Urinary bladder (tissue), 4 donors: ENCODE measurements at places on chromosomes 1 and 21. TPM values are rescaled to one million over a fixed set of nuclear protein-coding genes. Genes with fewer than 3 reads are reported as not detected.

GRCh38 chr1:196774603-196775002, at the start of gene CFHR3:
CFHR3 (plus strand) TSS chr1:196774840; CDS start chr1:196774887, 47 bp downstream.
- DNase-seq, result no peak

- DNase-seq, result no peak
Observed at GRCh38 chr1:167457936-167458584, 60.3 kb downstream of the CD247 start.

DNA sequence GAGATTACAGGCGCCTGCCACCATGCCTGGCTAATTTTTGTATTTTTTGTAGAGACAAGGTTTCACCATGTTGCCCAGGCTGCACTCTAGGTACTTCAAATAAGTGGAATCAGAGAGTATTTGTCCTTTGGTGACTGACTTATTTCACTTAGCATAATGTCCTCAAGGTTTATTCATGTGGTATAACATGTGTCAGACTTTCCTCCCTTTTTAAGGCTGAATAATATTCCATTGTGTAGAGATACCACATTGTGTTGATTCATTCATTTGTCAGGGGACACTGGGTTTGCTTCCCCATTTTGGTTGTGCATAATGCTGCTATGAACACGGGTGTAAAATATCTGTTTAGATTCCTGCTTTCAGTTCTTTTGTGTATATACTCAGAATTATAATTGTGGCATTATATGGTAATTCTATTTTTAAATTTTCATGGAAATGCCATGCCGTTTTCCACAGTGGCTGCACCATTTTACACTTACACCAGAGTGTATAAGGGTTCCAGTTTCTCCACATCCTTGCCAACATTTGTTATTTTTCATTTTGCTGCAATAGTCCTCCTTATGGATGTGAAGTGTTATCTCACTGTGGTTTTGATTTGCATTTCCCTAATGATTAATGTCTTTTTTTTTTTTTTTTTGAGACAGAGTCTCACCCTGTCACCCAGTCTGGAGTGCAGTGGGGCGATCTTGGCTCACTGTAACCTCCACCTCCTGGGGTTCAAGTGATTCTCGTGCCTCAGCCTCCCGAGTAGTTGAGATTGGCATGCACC, 35.1 kb downstream of the IL6R start:
- DNase-seq, result no peak

- no peak for DNase-seq
Observed at GRCh38 chr1:75396745-75397144, 214.2 kb downstream of the SLC44A5 start.

DNA sequence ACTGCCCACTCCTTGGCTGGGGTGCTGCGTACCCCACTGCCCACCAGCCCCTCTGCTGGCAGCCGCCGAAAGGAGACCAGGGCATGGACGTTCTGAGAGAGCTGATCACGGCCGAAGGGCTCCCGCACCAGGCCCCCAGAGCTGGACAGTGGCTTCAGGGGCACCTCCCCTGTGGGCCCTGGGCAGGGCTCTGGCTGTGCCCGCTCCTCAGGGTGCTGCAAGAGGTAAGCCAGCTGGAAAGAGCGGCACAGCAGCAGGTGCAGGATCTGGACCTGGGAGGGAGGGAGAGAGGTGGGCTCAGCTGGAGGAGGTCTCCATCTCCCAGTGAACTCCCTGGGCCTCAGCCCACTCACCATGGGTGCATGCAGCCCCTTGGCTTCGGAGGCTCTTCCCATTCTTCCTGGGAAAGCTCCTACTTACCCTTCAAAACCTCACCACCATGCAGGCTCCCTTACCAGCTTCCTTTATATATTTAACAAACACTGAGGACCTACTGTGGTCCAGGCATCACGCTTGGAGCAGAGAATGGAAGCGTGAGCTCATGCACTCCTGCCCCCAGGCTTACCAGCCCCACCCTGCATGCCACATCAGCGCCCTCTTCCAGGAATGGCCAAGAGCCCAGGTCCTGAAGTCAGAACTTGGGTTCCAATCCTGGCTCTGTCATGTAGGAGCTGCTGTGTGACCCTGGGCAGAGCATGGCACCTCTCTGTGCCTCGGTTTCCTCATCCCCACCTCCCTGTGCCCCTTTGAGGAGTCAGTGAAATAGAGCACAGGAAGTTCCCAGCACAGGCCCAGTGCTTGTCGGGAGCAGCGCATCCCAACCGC, 6.8 kb upstream of the KIF17 start:
- no peak for DNase-seq

CTPS1 gene
- 43.8 TPM for polyA plus RNA-seq

- DNase-seq, result no peak
Observed at GRCh38 chr1:89516055-89516454, 8.6 kb upstream of the LRRC8B start.

DNA sequence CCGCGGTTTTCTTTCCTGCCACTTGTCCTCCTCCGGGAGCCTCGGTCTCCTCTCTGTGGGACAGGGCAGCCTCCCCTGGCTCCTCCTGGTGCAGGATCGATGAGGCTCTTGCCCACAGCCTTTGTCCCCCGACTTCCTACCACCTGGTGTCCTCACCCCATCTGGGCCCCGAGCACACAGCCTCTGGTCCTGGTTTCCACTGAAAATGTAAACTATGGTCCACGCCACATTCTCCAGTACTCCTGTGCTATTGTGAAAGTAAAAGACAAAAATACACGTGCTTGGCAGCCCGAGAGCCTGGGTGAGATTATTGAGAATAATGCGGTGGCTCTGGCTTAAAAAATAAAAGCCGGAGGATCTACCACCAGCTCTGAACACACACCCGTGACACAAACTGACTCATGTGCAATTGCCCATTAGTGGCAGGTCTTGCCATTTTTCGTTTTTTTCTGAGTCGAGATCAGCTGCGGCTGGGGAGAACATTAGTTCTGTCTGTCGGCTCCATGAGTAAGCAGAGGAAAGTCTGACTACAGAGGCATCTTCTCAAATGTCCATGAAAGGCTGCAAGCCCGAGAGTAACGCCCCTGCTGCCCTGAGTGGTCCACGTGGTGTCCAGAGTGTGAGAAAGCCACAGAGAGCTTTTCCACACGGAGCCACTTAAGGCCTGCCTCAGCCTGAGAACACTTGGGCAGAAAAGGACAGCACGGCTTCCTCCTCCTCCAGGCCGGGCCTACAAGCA, 5.7 kb upstream of the COL6A2 start:
- no peak for DNase-seq

DNA sequence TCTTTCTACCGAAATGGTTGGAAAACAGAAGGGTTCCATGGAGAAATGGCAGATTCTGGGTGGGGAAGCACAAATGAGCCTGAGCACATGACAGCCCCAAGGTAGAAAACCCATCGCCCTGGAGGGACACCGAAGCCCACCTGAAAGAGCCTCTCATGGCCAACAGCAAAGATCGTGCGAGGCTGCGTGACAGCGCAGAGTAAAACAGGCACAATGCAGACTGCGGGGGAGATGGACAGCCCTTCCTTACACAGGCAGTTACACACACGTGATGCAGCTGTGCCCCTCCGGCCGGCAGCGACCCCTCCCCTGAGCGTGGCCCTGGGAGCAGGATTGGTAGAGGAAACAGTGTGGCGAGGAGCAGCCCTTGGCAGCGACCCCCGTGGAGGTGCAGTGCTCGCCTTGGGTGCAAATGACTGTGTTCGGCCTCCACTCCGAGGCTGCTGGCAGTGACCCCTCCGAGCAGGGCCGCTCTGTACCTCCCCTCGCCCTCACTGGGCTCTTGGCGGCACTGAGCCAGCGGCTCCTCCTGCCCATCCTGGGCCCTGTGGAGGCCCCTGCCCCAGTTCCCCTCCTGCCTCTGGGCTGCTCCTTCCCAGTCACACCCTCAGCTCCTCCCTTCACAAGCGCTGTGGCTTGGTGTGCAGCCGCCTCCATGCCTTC, 120.9 kb upstream of the COL6A1 start:
- DNase-seq, result no peak

DNA sequence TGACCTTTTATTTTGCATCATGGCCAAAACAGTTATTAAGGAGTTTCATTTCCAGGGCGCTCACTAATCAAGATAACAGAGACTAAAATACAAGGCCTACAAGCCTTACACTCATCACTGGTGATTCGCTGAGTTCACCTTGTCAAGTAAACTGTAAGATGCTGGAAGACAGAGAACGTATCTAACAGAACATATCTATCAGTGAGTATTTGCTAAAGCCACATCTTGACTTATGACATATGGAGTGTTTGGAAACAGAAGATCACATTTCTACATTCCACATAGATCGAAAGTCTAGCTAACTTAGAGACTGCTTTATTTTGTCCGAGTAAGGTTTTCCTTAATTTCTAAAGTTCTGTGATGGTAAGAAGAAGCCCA, 506.5 kb downstream of the SMYD3 start:
- DNase-seq, result no peak

DNA sequence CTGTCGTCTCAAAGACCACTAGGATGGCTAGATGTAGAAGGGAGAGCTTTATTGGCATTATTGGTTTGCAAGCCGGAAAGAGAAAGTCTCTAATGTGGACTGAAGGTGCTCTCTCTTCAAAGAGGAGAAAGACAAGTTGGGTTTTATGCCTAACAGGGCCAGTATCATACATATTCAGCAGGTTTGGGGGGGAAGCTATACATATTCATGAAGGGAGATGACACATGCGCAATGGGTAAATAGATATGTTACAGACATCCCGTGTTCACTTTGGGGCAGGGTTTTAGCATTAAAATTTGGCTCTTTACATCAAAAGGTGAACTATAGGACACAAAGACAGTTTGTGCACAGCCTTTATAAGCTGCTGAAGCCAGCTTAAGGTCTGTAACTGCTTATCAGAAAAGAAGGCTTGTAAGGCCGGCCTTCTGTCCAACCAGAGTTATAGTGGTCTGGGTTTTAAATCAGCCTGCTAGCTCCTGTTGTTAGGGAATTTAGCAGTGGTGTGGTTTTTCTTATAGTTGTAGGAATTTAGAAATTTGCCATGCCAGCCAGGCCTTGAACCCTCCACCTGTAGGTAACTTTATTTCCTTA, 46.5 kb upstream of the LRRN2 start:
- no peak for DNase-seq

- no peak for DNase-seq
Observed at GRCh38 chr21:45014747-45015468, 59.5 kb upstream of the ADARB1 start.

GRCh38 chr21:16037421-16037955, 307.7 kb downstream of the USP25 start:
- DNase-seq, result no peak

DNA sequence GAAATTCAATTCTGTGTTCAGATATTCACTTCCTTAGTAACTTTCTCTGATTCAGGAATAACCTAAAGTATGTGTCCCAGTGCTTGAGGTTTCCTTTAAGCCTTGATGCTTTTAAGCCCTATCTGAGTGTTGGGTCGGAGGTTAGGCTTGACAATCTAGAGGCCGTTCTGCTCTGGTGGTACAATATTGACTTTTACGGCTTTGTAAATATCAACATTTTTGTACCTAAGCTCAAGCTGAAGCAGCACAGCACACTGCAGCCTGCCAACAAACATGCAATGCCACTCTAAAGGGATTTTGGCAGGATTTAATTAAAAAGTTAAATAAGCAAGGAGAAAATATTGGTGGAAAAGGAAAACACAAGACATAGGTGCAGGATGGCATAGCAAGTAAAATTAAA, 279.2 kb downstream of the NEGR1 start:
- DNase-seq, result no peak

- no peak for DNase-seq
Observed at GRCh38 chr1:84583648-84584047, 9.4 kb upstream of the CTBS start.

GRCh38 chr1:226953175-226953800, 13.2 kb downstream of the COQ8A start:
- DNase-seq, result no peak

RNF220 gene
- polyA plus RNA-seq, result 89.6 TPM

DNA sequence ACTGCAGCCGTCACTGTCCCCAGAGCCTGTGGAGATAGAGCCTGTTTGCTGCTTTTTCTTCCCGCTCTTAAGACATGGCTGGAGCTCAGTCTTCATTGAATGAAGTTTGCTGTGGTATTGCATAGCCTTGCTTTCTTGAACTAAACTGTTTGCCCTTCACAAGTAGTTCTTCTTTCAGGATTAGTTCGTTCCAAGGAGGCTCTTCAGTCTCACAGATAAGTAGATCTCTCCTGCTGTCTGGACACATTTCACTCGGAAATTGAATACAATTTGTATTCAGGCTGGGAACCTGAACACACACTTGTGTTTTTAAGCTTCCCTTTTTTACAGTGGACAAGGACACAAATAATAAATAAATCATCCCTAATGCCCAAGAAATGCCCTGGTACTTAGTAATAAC, 34.7 kb downstream of the IFNAR1 start:
- no peak for DNase-seq

GRCh38 chr1:110348050-110348449, 8.9 kb downstream of the RBM15 start:
- DNase-seq, result no peak

CYP4A11 gene
- polyA plus RNA-seq, result 0.14 TPM

GJA9 gene
- not detected for polyA plus RNA-seq

- DNase-seq, result no peak
Observed at GRCh38 chr1:68175621-68176398, 56.5 kb downstream of the WLS start.

CLCA4 gene
- polyA plus RNA-seq, result 11.7 TPM

- DNase-seq, result no peak
Observed at GRCh38 chr21:14890141-14890540, 174.7 kb downstream of the NRIP1 start.

TACSTD2 gene
- 89.6 TPM for polyA plus RNA-seq

RGS16 gene
- 5.9 TPM for polyA plus RNA-seq

DNA sequence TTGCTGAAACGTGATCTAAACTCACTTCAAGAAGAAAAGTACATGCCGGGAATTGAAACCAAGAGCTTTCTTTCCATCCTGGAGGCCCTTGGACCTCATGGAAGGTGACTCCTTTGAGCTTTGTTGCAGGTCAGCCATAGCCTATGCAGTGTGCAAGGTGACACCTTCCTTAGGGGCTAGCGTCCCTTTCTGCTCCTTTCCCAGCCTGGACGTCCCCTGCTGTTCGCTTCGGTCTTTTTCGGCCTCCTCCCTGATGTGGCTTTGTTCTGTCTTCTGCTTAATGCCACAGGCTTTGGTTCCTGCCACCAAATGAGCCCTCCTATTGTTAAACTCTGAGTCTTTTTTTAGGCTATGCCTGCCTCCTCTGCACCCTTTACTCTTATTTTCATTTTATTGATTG, 308.8 kb downstream of the BRINP2 start:
- no peak for DNase-seq

RNASEL gene
- polyA plus RNA-seq, result 10.7 TPM

GRCh38 chr1:39711966-39712340, 20.7 kb upstream of the HPCAL4 start:
- no peak for DNase-seq

DNA sequence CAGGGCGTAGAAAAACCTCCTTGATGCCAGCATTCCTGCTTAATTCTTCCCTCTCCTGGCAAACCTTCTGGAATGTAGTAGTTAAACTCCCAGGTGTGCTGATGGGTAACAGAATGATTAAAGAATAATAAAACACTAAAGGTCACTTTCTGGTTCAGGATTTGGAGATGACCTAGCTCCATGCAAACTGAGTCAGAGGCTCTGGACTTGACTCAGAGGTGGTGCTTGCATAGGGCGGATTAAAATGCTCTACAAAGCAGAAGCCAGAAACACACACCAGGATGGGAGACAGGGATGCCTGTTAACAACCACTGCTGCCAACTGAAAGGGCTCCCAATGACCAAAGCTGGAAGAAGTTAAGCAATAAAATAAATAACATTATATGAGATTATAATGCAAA, 41.5 kb downstream of the KRTAP19-8 start:
- no peak for DNase-seq

SERINC2 gene
- polyA plus RNA-seq, result 43.3 TPM

TAL1 gene
- polyA plus RNA-seq, result 4.0 TPM

GRCh38 chr1:48775831-48776392, 779 bp downstream of the BEND5 start:
- DNase-seq, result no peak
